ENCODE measurements at places on chromosomes 1 and 21. TPM values are rescaled to one million over a fixed set of nuclear protein-coding genes. Genes with fewer than 3 reads are reported as not detected.
A peak's percentile ranks its signal among the peaks of the same experiment; 100 is the strongest.

GRCh38 chr1:169196161-169196560 lies 89.7 kb downstream of the ATP1B1 start:
- no peak for DNase-seq

GBP7 gene
- 0.26 TPM for polyA plus RNA-seq

DNA sequence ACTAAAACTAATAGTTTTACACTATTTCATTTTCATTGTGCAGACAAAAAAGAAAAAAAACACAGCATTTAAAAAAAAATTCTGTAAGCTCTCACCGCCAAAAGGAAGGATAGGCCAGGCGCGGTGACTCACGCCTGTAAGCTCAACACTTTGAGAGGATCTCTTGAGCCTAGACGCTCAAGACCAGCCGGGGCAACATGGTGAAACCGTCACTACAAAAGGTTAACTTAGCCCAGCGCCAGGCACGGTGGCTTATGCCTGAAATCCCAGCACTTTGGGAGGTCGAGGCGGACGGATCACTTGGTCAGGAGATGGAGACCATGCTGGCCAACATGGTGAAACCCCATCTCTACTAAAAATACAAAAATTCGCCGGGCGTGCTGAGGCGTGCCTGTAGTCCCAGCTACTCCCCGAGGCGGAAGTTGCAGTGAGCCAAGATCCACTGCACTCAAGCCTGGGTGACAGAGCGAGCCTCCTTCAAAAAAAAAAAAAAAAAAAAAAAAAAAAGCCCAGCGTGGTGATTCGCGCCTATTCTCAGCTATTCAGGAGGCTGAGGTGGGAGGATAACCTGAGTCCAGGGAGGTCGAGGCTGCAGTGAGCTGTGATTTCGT lies 14.3 kb upstream of the SPEN start:
- no peak for DNase-seq

DNA sequence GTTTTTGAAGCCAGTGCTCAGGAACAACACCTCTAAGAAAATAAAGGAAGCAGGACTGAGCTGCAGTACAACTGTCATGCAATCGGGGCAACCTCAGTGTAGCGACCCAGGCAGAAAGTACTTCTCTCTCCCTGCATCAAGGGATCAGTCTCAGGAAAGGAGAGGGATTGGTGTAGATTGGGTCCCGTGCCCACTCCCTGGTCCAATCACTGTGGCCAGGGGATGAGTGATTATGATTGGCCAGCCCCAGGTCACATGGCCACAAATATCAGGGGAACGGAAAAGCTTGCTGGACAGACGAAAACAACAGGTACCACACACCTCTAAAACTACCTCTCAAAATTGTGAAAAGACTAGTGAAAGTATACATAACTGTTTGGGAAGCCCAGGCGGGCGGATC lies 136.2 kb upstream of the F3 start:
- DNase-seq = no peak

DNA sequence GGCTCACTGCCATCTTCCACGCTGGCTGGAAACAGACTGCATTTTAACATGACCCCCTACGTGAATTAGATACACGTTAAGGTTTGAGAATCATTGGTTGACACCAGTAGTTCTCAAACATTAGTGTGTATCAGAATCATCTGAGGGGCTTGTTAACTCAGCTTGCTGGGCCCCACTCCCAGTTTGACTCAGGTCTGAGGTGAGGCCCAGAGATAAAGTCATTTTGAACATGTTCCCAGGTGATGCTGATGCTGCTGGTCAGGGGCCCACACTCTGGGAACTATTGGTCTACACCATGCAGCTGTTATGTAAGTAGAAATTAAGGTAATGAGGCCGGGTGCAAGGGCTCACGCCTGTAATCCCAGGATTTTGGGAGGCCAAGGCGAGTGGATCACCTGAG lies 1.3 kb downstream of the LSM10 start:
- no peak for DNase-seq

ISG15 gene
- polyA plus RNA-seq = 9.6 TPM

NCMAP gene
- polyA plus RNA-seq = 5.0 TPM

VANGL2 gene
- 32.6 TPM for polyA plus RNA-seq

CNKSR1 gene
- polyA plus RNA-seq = 15.2 TPM

LENEP gene
- polyA plus RNA-seq = 1.2 TPM

GRCh38 chr1:228456252-228457016 lies 30.7 kb upstream of the RNF187 start:
- no peak for DNase-seq

DNA sequence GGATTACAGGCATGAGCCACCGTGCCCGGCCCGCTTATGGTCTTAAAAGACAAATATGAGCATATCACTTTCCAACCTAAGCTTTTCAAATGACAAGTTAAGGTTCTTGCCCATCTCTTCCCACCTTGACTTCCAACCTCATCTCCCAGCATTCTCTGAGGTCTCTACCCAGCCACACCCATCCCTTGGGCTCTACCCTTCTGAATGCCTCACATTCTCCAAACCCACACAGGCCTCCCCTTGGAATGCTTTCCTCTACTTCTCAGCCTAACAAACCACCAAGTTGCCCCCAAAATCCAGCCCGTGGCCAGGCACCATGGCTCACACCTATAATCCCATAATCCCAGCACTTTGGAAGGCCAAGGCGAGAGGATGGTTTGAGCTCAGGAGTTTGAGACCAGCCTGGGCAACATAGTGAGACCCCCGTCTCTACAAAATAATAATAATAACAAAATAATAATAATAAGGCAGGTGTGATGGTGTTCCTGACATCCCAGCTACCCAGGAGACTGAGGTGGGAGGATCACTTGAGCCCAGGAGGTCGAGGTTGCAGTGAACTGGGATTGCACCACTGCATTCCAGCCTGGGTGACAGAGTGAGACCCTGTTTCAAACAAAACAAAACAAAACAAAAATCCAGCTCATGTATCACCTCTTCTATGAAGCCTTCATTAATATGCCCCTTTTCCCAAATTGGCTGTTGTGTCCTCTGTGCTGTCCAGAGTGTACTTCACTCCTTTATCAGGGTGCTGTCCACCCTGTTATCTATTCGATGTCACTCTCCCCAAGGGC lies 11.2 kb downstream of the DCST2 start:
- no peak for DNase-seq

- DNase-seq = no peak
Measured at GRCh38 chr1:111441573-111442192, 7.4 kb downstream of the WDR77 start.

C21orf58 gene
- polyA plus RNA-seq = 16.7 TPM

MANEAL gene
- 5.5 TPM for polyA plus RNA-seq

- DNase-seq = no peak
Measured at GRCh38 chr1:85445906-85446305, 19.1 kb downstream of the DDAH1 start.

DNA sequence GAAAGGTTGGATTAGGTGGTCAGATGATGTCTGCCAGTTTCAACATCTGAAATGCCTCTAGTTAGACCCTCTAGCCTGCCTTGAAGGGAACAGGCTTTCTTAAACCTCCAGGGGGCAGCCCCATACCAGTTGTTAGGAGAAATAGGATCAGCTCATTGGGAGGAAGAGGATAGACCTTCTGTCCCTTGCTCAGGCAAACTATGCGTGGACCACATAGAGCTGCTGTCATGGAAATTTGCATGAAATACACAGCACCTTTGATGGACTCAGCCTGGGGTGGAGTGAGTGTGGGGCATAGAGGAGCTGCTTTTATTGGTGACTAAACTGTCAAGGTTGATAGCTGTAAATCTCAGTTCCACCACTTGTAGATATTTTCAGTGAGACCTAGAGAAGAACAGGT lies 38.4 kb upstream of the SPAG17 start:
- DNase-seq = peak; percentile 9

TNFRSF4 gene
- polyA plus RNA-seq = 4.1 TPM

FAM43B gene
- polyA plus RNA-seq = 0.37 TPM

- no peak for DNase-seq
Measured at GRCh38 chr1:201022820-201023516, 546 bp downstream of the KIF21B start.

DNA sequence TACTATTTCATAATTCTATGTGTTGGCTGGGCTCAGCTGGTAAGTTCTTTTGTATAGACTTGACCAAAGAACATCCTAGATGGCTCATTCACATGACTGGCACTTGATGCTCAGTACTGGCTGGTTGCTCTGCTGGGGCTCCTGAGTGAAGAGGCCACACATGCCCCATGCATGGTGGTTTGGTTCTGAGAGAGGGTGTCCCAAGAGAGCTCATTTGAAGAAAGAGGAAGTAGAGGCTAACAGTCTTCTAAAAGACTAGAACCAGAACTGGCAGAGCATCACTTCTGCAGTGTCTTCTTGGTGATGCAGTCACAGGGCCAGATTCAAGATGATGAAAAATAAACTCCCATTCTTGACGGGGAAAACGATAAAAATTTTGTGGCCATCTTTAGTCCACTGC lies 5.2 kb upstream of the BACH1 start:
- no peak for DNase-seq

GRCh38 chr1:26410706-26411623 lies at the start of gene LIN28A:
TSS of gene LIN28A (plus strand) at chr1:26410817. CDS start at chr1:26410892, 75 bp downstream.
- DNase-seq = no peak

- DNase-seq = no peak
Measured at GRCh38 chr1:79042539-79042938, 36.0 kb upstream of the ADGRL4 start.

GRCh38 chr21:45763506-45763905 lies 120.0 kb downstream of the PCBP3 start:
- no peak for DNase-seq

GRCh38 chr1:203296460-203297073 lies 8.8 kb upstream of the BTG2 start:
- DNase-seq = peak; percentile 69

KDF1 gene
- 6.5 TPM for polyA plus RNA-seq

TPTE gene
- polyA plus RNA-seq = not detected

ACTL8 gene
- not detected for polyA plus RNA-seq

DNA sequence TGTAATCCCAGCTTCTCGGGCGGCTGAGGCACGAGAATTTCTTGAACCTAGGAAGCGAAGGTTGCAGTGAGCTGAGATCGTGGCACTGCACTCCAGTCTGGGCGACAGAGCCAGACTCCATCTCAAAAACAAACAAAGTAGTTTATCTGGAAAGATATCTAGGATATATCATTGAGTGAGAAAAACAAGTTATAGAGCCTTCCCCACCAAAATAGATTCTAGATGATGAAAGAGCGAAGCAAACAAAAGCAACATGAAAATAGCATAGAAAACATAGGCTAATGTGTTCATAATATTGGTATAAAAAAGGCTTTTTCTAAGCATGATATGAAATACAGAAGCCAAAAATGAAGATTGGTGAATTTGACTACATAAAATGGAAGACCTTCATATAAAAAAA lies 52.1 kb downstream of the ZFYVE9 start:
- no peak for DNase-seq

GRCh38 chr1:220982686-220983085 lies 103.4 kb downstream of the HLX start:
- DNase-seq = no peak

S100A16 gene
- polyA plus RNA-seq = 135 TPM

LCE2B gene
- not detected for polyA plus RNA-seq

DNA sequence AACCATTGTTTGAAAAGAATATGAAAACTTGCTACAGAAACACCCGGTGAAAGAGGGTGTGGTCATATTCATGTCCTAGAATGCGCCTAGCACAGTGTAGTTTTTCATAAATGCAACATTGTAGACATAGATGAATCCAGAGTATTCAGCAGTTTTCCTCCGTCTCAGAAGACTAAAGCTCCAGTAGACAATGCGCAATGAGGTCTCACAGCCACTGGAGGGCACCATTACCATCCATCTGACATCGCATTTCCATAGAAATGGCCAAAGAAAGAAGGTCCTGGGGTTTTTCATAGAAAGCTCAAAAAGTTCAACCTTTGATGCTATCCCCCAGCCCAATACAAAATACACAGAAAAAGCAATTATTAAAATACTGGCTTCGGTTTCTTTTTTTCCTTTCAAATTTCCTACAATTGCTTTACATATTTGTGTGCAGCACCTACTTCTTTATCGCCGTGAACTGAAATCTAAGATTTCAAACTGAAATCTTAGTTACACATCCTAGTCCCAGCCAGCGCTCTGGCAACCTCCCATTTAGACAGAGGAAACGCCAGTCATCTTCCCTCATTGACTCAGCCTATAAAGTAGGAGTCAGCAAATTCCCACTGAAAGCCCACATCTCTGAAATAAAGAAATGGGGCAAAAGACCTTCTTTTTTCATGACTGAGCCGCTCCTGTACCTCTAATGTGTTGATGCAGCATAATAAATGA lies 3.9 kb upstream of the CD58 start:
- peak; percentile 67 for DNase-seq

- DNase-seq = no peak
Measured at GRCh38 chr21:42258885-42259407, 40.0 kb downstream of the ABCG1 start.

NPR1 gene
- polyA plus RNA-seq = 19.8 TPM

EDARADD gene
- 4.8 TPM for polyA plus RNA-seq

BTBD8 gene
- 8.8 TPM for polyA plus RNA-seq

- no peak for DNase-seq
Measured at GRCh38 chr1:39663559-39663958, 8.3 kb downstream of the NT5C1A start.

THEM5 gene
- polyA plus RNA-seq = 1.1 TPM

DRAXIN gene
- polyA plus RNA-seq = 2.7 TPM

- DNase-seq = no peak
Measured at GRCh38 chr1:48228156-48228555, 5.6 kb downstream of the SLC5A9 start.
